ENCODE measurements at places on chromosomes 1 and 21.

DNA sequence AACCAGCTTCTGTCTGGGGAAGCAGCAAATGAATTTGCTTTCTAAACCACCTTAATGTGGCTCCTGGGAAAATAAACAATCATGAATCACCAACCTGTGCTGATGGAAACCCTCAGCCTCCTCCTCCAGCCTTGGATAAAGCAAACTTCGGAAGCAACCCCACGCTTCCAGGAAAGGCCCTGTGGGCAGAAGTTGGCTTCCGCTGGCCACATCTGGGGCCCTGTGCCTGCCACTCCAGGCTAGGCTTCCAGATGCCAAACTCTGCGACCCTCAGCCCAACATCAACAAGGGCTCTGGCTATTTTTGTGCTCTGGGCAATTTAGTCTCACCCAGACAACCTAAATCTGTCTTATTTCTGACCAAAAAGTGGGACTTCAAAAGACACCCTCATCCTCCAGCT lies 6.2 kb upstream of the OXCT2 start:
- DNase-seq, result no peak

GRCh38 chr1:87084244-87084836 lies 169.9 kb downstream of the HS2ST1 start:
- no peak for DNase-seq

DNA sequence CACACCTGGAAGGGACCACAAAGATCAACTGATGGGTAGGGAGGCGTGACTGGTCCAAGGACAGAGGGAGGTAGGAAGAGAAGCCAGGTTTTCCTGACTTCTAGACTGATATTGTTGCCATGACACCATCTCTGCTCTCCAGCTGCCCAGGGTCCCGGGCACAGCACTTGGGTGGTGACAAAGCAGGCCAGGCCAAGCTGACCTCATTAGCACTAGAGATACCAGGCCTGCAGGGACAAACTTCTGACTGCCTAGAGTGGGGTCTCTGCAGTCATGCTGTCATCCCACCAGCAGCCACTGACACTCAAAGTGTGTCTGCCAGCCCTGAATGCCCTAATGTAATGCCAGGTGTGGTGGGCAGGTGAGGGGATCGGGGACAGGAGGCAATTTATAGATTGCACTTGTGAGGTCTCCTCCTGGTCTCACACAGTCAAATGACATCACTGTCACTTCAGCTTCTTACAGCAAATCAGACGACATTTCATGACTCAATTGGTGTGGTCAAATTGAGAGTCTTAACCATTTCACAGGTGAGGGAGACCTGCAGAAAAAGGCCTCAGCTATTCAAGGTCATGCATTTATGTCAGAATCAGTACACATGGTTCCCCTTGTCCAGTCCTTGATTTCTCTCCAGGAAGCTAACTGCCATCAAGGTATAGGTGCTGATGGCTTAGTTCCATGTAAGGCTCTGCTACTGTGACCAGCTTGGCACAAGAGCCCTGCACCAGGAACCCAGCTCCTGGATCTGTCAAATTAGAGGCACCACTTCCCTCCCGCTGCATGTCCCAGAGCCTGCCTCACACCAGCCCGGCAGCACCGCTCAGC lies 2.7 kb downstream of the SLC9A1 start:
- DNase-seq, result no peak

- no peak for DNase-seq
Measured at GRCh38 chr1:175191659-175192058, 917 bp downstream of the KIAA0040 start.

All from iPS DF 19.7 (cell line).